ENCODE measurements at places on chromosomes 13 and 19.
A peak's percentile ranks its signal among the peaks of the same experiment; 100 is the strongest.

DNA sequence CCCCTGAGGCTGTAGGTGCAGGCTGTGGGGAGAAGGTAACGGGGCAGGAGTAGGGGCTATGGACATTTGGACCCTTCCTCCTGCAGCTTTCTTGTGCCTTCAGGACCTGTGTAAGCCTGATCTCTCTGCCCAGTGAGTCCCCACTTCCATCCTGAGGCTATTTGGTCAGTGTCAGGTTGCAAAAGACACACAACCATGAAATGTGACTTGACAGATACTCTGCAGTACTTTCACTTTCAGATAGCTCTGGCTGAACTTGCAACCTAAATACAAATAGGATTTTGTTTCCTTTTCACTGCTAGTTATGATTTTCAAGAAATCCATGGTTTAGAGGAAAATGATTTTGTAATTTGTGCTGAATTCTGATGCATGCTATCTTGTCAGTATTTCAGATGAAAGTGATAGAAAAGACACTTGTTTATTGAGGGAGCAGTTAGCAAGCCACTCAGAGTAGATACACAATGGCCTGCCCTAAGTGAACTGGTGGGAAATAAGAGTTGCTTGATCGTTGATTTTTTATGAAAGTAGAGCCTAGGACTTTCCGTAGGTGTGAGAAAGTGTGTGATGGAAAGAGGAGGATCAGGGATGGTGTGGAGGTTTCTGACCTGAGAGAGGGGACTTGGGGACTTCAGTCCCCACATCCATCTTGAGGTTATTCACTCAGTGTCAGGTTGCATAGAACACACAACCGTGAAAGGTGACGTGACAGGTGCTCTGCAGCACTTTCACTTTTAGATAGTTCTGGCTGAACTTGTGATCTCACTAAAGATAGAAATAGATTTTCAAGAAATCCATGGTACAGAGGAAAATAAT is 18.1 kb upstream of the EID2 start:
- no peak for DNase-seq

DNA sequence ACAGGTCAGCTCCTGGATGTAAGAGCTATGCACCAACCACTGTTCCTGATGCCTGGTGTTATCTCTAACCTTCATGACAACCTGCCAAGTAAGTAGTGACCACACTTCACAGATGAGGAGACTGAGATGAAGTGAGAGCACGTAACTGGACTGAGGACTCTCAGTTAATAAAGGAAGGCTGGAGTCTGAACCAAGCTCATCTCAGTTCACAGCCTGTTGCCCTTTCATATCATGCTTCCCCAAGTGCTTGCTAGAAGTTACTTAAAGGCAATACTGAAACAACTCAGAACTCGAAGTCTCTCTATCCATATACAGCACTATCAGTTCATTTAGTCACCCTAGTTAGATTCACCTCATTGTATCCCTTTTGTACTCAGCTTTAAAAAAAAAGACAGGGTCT is 119.7 kb downstream of the ABCC4 start:
- no peak for DNase-seq

- DNase-seq, result peak; percentile 69
Measured at GRCh38 chr13:50130123-50130946, 115.1 kb downstream of the KCNRG start.

GRCh38 chr13:28423010-28423409 is 71.9 kb downstream of the FLT1 start:
- no peak for DNase-seq

DNA sequence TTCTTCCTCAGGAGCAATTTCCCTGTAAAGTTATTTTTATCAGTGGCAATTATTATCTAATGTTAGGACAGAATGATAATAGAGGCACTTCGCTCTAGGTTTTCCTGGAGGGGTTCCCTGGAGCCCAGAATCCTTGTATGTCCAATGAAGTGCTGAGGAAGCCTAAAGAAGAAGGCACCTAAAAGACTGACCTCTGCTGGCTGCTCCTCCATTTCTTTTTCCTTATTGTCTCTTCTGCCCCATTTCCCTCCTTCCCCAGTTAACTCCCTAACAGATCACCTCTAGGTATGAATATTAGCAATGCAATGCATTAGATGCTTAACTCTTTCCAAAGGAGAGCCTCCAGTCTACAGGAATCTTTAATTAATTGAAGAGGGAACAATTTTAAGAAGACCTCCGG is 985.4 kb downstream of the DIAPH3 start:
- DNase-seq, result peak; percentile 11
